Progenitor cell of endocrine pancreas (in vitro differentiated cells): ENCODE measurements at places on chromosomes 4 and X. TPM values are rescaled to one million over a fixed set of nuclear protein-coding genes. Genes with fewer than 3 reads are reported as not detected.

The ATP1B4 gene
- total RNA-seq = not detected in 2 replicates

DNA sequence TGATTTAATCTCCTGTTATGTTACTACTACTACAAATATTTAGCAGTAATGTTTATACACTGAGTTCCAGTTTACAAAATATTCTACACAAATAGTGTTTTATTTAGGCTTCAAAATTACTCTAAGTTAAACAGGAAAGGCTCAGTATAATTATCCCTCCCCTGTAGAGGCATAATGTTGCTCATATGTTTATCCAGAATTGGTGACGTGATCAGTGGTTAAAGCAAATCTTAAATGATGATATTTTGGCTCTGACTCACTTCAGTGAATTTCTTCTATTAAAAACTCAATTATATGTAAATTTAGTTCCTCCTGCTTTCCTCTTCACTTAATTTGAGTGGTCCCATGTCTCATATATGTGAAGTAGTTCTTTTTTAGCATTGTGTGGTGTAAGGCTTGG lies 438.5 kb downstream of the ADGRL3 start:
- no peak for DNase-seq

DNA sequence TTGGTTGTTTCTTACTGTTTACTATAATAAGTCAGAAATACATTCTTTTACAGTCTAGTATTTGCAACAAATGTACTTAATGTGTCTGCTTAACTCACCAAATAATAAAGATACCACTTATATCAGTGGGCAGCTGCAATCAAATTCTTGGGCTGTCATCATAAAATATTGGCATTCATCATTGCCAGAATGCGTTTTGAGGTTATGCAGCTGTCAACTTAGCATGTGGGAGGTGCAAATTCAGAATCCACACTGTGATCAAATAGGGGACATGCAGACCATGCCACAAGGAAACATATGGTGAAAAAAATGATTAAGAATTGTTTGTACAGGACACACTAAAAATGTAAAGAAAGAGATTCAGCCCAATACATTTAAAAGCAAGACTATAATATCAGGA lies 86.5 kb downstream of the HCCS start:
- no peak for DNase-seq

DNA sequence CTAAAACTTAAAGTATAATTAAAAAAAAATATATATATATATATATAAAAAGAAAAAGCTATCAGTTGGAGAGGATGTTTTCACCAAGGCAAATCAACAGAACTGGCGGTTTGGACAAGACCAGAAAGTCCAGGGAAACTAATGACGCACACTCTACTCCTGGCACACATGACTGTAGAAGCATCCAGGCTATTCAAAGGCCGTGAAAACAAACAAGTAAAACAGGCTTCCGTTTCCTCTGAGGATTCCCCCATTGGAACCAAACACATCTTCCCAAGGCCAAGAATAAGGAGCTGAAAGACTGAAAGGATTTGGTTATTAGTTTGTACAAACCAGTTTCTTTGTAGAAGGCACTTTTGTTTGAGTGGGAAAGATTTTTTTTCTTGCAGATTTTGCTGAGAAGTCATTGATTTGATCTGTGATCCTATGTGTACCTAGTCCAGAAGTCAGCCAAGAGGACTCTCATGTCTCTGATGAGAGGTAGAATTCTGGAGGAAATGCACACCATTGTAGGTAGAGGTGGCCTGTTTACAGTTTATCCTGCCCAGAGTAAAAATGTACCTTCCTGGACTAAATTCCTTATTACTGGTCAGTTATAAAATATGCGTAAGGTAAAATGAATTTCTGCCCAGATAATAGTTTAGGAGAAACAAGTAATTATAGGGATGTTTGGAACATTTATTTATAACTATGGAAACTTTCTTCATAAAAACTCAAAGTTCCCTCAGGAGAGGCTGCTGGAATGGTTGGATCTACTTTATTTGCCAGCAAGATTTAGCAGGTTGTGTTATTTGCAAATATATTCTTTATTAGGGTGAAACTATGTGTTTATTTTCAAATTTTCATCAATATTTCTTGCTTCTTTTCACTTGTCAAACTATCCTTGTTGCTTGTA lies 66.5 kb downstream of the DMP1 start:
- no peak for DNase-seq

GRCh38 chrX:19721726-19722370 lies 165.6 kb downstream of the SH3KBP1 start:
- DNase-seq = no peak

The REPS2 gene
- total RNA-seq = 2.6 and 4.3 TPM in 2 replicates

DNA sequence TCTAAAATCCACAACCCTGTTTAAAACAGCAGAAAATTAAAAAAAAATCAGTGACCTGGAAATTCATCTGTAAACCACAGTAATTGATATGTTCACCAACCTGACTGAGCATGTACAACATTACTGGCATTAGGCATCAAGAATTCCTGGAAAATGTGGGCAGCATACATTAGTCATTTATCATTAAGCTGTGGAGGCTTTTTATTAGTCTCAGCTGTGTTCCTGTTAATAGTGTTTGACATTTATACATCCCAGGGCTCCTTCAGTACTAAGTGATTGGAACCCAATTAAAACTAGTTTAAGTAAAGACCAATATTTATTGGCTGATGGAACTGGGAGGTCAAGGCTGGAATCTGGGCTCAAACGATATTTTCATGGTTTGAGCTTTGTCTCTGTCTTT lies 227.3 kb upstream of the GIMD1 start:
- no peak for DNase-seq

DNA sequence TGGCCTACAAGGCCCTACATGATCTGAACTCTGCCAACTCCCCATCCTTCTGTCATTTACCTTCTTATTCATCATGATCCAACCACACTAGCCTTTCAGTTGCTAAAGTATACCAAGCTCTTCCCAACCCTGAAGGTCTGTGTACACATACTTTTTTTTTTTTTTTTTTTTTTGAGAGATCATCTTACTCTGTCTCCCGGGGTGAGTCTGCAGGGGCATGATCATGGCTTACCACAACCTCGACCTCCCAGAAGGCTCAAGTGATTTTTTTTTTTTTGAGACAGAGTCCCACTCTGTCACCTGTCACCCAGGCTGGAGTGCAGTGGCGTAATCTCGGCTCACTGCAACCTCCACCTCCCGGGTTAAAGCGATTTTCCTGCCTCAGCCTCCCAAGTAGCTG lies 5.9 kb upstream of the UTP14A start:
- DNase-seq = no peak

- no peak for DNase-seq
Measured at GRCh38 chrX:77969538-77969937, at the start of gene PGAM4. Gene PGAM4, minus strand, starts transcription at chrX:77969638. Its CDS starts 0 bp downstream, at chrX:77969638.

DNA sequence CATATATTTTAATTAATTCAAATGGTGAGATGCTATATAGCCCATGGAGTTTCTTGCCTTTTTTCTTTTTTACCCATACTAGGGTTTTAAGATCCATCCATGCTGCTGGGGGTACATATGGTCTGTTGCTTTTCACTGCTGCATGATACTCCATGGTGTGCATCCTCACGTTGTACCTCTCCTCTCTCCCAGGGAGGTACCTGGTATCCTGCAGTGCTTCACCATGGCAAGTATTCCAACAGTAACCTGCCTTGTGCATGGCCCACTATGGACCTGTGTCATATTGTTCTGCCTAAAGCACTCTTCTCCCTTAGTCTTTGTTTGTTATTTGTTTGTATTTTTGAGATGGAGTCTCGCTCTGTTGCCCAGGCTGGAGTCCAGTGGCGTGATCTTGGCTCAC lies 114.3 kb upstream of the GPC4 start:
- no peak for DNase-seq

The CCDC110 gene
- 2.0 and 3.1 TPM in 2 replicates for total RNA-seq

DNA sequence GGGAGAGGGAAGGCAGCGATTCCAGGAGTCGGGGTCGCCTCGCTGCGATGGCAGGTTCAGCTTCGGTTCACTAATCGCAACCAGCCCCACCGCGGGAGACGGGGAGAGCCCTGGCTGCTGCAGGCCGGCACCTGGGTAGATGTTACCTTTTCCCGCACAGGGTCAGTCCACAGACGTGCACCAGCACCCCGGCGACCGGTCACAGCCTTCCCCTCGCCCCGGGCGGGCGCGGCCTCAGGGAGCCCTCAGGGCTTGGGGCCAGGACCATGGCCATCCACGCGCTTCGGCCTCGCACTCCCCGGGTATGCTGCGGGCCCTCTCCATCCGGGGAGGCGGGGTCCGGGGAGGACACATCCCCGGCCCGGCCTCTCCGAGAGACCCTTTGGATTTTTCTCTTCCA lies 26.1 kb upstream of the EXOC1L start:
- no peak for DNase-seq

GRCh38 chr4:174555789-174556630 lies 33.7 kb upstream of the HPGD start:
- no peak for DNase-seq

- no peak for DNase-seq
Measured at GRCh38 chr4:27005905-27006590, 145.4 kb downstream of the STIM2 start.

DNA sequence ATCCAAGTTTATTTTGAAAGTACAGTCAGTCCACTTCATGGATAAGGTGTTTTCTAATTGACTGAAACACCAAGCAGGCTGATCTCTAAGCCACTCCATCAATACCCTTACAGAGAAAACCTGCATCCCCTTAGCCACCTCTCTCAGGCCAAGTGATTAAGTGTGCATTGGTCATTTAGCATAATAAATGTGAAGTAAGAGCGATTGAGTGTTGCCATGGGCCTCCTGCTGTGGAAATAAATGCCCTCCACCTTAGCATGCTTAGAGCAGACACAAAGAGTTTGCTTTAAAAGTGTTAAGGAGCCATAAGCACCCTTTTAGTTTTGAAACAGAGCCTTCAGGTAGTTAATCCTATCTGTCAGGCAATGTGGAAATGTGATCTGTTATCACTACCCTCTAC lies 386.5 kb downstream of the GPAT3 start:
- no peak for DNase-seq

DNA sequence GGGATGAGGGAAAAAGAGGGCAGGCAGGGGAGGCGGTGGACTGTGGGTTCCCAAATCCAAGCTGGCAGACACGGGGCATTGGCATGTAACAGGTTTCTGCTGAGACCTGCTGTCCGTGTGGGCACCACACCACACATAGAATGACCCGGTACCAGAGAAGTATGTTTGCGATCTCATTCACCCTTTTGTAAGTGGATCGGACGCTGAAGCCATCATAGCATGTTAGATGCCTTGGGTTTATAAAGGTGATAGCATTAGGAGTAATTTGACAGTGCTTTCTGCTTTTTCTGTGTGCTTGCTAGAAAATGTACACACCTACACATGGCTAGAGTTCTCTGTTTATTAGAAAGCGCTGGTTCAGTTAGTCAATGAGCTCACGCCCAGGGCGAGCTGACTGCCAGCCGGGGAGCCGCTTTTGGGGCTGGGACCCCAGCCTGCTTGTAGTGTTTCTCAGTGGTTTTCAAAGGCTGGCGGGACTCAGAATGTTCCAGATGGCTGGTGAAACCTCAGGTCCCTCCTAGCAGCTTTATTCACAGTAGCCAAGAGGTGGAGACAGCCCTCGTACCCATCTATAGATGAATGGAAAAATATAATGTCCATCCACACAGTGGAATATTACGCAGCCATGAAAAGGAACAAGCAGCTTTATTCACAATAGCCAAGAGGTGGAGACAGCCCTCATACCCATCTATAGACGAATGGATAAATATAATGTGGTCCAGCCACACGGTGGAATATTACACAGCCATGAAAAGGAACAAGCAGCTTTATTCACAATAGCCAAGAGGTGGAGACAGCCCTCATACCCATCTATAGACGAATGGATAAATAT lies 579 bp downstream of the IL3RA start:
- DNase-seq = no peak

GRCh38 chr4:2494992-2495391 lies 26.1 kb downstream of the RNF4 start:
- DNase-seq = no peak

DNA sequence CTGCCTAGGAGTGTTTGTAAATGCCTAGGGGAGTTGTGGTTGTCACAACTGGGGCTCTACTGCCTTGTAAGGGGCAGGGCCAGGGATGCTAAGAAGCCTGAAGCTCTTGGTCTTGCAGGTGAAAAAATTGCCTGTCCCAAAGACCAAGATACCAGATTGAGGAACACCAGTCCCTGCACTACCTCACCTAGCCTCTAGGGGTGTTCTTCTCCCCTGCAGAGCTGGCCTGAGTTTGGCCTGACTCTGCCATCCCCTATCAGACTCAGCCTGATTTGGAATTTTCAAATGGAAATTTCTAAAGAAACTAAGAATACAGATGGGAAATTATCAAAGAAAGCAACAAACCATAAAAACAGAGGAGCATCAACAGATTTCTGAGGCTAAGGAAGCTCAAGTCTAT lies 90.4 kb downstream of the ZC4H2 start:
- no peak for DNase-seq

- DNase-seq = no peak
Measured at GRCh38 chrX:83512111-83512510, 4.0 kb downstream of the POU3F4 start.

GRCh38 chr4:145097331-145097820 lies 620 bp downstream of the ANAPC10 start:
- no peak for DNase-seq

GRCh38 chr4:52192721-52193135 lies 141.6 kb downstream of the SPATA18 start:
- no peak for DNase-seq

The MAGEC2 gene
- not detected in 2 replicates for total RNA-seq

The COL25A1 gene
- 3.8 and 3.9 TPM in 2 replicates for total RNA-seq
